Bronchial epithelial cell (primary cell): ENCODE measurements at places on chromosomes 11 and 22.

- no peak for DNase-seq
These were observed 103.5 kb upstream of the BMAL1 start for GRCh38 chr11:13174090-13174489.

DNA sequence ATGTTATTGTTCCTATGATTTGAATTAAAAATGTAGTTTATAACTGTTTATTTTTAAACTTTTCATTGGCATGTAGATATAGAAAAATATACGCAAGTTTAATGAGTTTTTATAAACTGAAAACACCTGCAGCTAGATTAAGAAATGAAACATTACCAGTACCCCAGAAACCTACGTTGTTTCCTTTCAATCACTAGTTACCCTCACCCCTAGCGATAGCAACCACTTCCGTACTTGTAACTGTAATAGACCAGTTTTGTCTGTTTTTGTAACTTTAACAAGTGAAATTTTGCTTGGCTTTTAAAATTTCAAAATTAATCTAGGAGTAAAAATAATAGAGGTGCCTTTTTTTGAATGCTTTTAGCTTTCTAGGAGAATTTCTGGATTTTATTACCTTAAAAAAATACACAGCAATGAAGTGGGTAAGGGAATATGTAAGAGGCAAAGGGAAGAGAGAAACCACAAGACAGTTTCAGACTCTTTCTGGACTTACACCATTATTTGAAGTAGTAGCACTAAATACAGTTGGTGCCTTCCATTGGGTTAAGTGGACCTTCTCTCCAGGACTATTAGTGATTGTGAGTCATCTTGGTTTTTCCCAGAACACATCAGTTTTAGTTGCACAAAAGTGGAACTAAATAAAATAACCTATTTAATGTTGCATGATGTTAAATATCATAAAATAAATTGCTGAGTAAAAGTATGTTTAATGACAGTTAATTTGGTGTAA is 18.7 kb upstream of the NAT10 start:
- no peak for DNase-seq

DNA sequence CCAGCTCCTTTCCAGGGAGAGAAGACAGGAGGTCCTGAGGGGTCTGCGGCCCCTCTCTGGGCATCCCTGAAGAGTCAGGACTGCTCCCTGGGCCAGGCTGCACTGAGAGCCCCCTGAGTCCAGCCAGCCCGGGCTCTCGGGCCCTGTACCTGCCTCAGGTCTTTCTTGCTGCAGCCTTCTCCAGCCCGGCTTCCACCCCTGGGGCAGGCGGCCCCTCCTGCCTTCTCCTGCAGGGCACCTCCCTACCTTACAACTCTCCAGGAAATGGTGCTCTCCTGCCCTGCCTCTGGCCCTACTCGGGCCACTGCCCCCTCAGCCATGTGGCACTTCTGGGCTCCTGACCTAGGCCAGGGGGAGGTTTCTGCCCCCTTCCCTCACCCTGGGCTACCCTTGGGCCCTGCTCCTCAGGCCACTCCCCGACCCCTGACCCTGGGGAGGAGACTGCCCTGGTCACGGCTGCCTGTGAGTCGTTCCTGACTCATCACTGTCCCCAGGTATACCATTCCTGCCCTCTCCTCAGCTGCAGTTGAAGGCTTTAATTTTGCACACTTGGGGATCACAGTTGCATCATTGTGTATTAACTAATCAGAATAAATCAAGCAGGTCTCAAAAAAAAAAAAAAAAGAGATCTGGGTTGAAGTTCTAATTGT is 251.1 kb downstream of the NXPE2 start:
- DNase-seq: no peak

DNA sequence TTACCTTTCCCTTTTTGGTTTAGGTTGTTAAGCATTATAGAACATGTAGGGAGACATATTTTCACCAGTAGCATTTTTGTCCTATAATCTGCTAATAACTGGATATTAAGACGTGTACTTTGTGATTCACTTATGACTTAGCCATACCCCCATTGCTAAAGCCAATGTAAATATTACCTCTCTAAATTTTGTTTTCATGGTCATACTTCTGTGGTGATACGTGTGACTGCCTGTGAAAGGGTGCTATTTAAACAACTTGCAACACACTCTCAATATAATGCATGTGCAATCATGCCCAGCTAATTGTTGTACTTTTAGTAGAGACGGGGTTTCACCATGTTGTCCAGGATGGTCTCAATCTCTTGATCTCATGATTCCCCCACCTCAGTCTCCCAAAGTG is 36.2 kb upstream of the PAK1 start:
- DNase-seq: peak; percentile 97

DNA sequence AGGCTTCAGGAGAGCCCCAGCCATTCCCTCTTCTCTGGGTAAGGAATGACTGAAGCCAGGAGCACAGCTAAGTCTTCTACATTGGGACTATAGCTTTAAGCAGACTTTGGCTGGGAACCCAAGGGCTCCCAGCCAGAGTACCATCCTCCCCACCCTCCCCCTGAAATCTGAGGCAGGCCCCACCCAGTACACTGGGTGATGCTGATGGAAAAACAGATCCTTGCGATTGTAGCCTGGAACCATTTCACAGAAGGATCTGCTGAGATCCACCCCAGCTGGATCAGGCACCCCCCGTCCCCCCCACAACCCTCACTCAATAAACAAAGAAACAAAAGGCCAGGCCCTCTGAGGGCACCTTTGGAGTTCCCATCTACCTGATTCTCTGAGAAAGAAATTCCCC is 39.8 kb downstream of the IL18BP start:
- DNase-seq: no peak

- no peak for DNase-seq
These were observed 32.9 kb upstream of the TRIM29 start for GRCh38 chr11:120170741-120171261.

DNA sequence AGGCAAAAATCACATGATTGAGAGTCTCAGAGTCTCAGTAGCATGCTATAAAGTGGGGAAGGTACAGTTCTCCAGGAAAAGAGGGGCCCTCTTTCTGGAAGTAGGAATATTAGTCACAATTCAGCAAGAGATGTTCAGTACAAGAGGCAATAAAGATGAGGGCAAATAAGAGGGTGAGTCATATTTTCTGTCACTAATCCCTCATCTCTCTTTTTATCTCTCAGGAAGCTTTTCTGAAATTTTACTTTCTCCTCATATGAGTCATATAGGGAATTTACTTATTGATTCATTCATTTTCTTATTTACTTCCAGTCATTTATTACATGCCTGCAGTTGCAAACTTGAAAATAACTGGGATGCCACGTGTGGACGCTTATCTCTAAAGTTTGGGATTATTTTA is 3.4 kb upstream of the NXPE1 start:
- peak; percentile 36 for DNase-seq

GRCh38 chr22:42939941-42940653 is 74.9 kb downstream of the PACSIN2 start:
- peak; percentile 92 for DNase-seq

DNA sequence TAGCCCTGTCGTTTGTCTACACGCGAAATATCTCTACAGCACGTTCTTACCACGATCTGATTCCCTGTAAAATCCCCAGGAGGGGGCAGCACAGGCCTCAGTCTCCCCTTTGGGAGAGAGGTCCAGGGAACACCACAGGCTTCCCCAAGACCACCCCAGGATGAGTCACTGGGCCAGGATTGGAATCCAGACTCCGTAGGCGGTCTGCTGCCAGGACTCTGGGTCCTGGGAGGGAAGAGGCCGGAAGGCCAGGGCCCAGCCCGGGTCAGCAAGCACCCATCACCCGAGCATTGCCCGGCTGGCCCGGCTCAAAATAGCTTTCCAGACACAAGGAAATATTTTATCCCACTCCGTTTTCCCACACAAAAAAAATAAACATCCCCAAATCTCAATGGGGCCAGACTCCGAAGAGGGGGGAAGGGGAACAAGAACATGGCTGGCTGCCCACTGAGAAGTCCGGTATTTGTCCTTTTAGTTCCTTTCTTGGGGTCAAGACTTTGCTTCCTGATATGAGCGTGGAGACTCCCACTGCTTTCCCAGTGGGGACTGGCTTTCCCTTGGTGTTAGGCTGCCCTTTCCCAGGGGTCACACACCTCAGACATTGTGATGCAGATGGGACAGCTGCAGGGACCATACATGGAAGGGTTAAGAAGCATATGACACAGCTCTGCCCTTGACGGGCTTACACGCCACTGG is 91.3 kb downstream of the LRRC32 start:
- DNase-seq: no peak

GRCh38 chr11:115990004-115990447 is 485.8 kb upstream of the CADM1 start:
- DNase-seq: no peak

- DNase-seq: no peak
These were observed 16.4 kb upstream of the GRAMD1B start for GRCh38 chr11:123413636-123414035.

- no peak for DNase-seq
These were observed 29.7 kb downstream of the CCT8L2 start for GRCh38 chr22:16562711-16563554.

DNA sequence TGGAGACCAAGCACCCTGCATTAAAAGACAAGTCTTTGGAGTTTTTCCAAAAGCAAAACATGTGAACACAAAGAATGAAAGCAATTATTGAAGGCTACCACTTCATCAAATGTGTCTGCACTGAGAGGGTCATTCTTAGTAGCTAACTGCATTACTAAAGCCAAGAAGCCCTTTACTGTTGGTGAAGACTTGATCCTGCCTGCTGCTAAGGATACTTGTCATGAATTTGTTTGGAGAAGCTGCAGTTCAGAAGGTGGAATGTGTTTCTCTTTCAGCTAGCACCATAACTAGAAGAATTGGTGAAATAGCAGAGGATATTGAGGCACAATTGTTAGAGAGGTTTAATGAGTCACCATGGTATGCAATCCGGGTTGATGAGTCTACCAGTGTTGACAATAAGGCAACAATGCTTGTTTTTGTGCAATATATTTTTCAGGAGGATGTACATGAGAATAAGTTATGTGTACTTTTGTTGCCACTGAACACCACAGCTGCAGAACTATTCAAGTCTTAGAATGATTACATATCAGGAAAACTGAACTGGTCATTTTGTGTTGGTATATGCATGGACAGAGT is 457.3 kb upstream of the ISX start:
- peak; percentile 9 for DNase-seq

DNA sequence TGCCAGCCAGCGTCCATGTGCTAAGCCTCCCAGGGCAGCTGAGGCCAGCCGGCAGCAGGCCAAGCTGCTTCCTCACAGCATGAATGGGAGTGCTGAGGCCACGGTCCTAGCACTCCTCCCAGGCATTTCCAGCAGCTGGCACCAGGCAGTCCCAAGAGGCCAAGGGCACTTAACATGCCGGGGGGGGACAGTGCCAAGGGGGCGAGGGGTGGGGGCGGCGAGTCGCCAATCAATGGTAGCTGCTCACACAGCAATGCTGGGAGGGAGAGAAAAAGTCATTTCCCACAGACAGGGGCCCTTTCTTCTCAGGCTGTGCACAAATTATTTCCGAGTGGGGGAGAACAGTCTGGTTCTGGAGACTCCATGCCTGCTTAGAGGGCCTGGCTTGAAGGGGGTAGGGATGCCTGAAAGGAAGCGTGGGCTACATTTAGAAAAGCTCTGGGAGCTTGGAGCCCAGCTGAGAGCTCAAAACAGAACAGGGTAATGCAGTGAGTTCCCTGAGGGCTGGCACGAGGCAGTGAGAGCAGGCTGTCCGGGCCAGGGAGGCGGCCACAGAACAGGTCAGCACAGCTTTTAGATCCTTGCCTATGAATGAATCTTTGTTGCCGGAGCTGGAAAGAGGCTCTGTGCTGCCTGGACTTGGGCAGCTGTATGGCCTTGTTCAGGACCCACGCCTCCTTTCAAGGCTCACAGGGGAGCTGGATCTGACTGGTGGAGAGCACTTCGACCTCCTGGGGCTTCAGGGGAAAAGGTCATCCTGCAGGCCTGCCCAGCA is 14.4 kb upstream of the TBC1D10A start:
- DNase-seq: no peak

- DNase-seq: peak; percentile 83
These were observed at the start of gene GALNT18 for GRCh38 chr11:11621573-11622339. Gene GALNT18 (minus strand): TSS chr11:11622005.

DNA sequence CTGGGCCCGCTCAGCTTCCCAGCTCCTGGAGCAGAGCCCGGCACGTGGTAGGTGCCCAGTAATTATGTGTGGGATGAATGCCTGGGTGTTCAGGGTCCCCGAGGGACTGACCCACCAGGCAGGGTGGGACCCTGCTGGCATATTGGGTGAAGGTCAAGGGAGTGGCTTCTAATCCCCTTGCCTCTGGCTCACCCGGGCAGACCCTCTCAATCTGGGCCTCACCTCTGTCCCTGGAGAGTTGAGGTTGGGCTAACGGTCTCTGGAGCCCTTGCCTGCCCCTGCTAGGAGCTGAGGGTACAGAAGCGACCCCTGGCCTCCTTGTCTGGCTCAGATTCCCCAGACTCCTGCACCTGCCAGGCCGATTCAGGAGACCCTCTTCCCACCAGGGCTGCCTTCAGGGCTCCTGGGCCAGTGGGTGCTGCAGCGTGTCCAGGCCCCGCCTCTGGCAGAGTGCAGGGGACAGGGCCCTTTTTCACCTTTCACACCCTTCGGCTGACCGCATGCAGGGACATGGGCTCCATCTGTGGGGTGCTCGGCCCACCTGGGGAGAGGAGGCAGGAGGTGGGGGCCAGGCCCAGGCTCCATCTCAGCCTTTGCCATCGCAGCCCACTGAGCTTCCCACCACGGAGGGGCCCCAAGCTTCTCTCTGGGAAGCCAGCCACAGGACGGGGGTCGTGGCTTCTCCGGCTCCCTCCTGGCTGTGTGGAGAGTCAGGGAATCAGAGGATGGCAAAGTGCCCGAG is 3.8 kb upstream of the CTSD start:
- DNase-seq: no peak

- no peak for DNase-seq
These were observed 46.3 kb upstream of the ANO1 start for GRCh38 chr11:70031631-70032469.

DNA sequence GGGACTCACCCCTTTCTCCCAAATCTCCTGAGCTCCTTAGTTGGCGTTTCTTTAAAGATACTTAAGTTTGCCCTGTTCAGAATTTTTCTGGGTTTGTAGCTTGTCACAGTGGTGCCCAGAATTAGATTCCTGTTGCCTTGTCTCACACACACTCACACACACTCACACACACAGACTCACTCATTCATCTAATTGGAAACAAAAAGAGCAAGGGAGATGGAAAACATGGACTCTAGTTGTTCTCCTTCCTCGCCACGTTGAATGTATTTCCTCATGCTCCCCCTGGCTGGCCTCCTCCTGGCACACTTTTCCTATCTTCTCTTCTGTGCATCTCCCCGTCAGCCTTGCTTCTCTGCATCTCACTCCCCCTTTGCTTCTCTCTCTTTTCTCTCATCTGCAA is 752.3 kb downstream of the NTM start:
- no peak for DNase-seq
